ENCODE measurements at places on chromosomes 4 and X.

GRCh38 chr4:1819284-1819683 lies 26.2 kb downstream of the FGFR3 start:
- DNase-seq, result no peak

GRCh38 chrX:24169211-24169610 lies 19.7 kb downstream of the ZFX start:
- no peak for DNase-seq

- DNase-seq, result no peak
Measured at GRCh38 chr4:107050525-107051135, 14.5 kb upstream of the DKK2 start.

- no peak for DNase-seq
Measured at GRCh38 chr4:53365121-53365485, 758 bp downstream of the SCFD2 start.

DNA sequence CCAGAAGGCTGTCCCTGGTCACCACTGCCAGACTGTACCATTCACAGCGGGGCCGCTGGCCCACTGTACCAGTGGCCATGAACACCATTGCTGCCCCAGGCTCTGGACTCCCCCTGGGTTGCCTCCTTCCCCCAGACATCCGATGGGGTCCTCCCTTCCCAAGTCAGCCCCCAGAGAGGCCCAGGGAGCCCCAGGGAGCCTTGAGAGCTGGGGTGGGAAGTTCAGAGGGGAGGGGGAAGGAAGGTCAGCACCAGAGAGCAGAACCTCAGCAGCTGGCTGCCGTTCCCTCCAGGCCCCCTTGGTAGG lies 441 bp upstream of the ARHGAP4 start:
- DNase-seq, result no peak

DNA sequence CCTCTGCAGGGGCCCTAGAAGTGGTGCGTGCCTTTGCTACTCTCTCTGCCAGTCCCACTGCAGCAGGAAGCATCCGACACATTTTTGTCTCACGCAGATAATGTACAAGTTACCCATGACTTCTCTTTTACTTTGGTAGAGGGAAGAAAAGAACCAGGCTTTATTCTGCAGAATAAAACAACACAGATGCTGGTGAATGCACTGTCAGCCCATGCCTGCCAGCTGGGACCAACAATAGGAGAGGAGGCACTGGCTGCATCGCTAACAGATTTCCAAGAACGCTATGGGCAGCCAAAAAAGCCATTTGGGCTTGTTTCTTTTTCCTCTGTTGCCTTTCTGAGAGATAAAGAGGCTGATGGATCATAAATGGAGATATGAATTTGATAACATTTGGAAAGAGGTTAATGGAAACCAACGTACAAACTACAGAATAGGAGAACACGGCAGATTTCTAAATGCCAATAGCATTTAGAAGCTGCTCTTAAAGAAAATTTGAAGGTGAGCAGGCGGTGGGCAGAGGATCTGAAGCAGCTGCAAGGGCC lies 47.5 kb upstream of the IGFBP7 start:
- DNase-seq, result no peak

GRCh38 chrX:46244451-46244850 lies 300.8 kb downstream of the ZNF674 start:
- no peak for DNase-seq

DNA sequence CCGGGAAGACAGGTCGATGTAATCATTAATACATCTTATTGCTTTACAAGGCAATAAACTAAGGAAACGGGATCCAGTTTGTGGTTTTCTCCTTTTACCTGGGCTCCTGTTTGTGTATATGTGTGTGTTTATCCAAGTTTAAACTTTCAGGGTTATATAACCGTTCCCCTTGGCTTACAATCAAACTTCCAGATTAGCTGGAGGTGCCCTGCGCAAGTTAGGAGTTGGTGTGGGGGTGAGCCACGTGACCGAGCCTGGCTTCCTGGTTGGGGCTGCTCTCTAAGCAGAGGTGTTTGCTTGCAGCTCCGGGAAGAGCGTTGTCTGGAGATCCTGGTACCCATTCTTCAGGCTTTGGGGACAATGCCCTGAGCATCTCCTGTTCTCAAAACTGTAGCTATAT lies 129.2 kb downstream of the FHDC1 start:
- no peak for DNase-seq

DNA sequence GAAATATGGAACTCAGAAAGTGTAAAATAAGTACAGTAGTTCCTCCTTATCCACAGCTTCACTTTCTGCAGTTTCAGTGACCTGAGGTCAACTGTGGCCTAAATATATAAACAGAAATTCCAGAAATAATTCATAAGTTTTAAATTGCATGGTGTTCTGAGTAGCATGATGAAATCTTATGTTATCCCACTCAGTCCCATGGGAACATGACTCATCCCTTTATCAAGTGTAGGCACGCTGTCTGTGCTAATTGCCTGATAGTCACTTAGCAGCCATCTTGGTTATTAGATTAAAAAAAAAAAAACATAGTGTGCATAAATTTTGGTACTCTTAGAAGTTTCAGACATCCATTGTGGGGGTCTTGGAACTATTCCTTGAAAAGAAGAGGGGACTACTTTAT lies 983.4 kb upstream of the ADGRL3 start:
- no peak for DNase-seq

DNA sequence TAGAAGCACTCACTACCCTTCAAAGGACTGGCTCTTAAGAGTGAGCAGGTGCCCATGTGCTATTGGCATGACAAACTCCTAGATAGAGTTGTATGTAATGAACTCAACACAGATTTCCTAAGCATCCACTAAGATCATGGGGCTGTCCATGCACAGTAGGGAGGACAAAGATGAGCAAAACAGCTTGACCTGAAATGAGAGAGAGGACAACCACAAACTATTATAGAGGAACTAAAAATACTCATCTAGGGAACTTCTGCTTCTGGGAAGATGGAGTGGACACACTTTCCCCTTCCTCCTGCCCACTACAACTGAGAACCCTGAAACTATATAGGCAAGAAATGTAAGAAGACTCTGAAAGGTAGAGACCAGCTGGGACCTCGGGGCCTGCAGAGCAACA lies 20.8 kb upstream of the TMEM128 start:
- no peak for DNase-seq

DNA sequence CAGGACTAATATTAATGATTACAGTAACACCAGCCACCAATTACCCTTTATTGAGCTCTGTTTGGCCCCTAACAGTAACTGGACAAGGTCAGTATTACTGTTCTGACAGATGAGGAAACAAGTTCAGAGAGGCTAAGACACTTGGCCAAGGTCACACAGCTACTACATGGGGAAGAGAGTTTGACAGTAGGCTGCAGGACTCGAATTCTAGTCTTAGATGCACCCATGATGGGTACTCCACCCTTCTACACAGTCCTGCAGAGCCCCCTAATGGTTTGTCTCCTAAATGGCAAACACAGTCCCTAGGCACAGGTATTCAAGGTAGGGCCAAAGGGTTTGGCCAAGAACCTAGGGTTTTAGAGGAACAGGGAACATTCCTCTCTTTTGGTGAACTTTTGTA lies 93.9 kb downstream of the NSUN7 start:
- no peak for DNase-seq

DNA sequence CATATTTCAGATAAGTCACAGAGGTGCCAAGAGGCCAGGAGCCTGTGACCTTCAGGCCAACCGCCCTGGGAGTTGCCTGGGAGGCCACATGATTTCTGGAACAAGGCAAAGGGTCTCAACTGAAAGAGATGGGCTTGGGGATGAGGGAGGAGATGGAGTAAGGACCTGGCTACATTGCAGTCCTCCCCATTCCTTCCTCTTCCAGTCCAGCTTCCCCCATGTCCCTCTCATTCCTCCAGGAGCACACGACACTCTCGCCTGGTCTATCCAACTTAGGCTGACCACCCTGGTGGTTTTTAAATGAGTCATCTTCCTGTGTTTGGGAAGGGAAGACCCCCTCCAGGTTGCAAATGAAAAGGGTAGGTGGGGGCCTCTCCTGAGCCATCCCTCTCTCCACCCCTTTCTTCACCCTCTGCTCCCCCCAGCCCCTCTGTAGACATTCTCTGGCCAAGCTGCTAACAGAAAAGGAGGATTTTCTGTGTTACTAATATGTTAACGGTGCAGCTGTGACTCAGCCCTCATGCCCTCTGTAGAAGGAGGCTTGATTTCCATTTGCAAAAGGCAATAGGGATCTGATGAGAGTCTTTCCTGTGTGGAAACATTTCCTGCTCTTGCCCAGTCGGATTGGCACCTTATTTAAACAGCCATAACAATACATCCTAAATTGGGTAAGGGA lies 79.2 kb downstream of the RTL5 start:
- no peak for DNase-seq

- no peak for DNase-seq
Measured at GRCh38 chr4:7472442-7473013, 37.8 kb upstream of the PSAPL1 start.

GRCh38 chrX:41025926-41026701 lies 59.1 kb upstream of the USP9X start:
- DNase-seq, result no peak

DNA sequence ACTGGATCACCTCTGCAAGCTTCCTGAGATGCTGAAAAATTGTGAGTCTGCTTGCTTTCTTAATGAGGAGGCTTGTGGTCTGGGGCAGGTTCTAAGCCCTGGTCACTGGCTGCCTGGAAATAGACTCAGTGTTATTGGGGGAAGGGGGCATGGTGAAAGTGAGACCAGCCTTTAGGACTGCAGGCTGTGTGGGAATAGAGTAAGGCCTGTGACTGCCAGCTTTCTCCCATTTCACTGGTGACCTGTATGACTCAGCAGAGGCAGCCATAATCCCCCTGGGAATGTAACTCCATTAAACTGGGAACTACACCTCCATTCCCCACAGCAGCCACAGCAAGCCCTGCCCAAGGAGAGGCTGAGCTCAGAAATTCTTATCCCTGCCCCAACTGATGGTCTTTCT lies 55.9 kb upstream of the IL15 start:
- no peak for DNase-seq

- no peak for DNase-seq
Measured at GRCh38 chrX:129561453-129561852, 21.4 kb downstream of the OCRL start.

DNA sequence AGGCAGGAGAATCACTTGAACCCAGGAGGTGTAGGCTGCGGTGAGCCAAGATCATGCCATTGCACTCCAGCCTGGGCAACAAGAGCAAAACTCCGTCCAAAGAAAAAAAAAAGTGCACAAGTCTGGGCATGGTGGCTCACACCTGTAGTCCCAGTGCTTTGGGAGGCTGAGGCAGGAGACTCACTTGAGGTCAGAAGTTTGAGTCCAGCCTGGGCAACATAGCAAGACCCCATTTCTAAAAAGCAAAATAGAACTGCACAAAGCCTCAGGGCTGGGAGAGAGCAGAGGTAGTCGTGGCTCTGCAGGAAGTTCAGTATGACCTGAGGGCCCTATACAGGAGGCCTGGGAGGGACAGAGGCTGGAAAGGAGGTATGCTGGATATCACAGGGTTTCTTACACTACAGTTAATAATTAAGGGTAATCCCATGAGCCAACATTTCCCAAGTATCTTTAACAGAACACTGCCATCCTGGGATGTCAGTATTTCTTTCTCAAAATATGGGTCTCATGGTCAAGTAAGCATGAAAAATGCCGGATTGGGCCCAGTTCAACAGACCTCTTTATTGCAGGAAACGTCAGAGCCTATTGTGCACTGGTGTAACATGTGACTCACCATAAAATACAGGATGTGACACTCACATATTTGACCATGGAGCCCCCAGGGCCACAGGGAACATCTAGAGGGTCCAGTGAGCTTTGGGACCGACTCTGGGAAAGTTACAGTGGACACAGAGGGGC lies 37.8 kb downstream of the ACSL1 start:
- DNase-seq, result no peak

- no peak for DNase-seq
Measured at GRCh38 chr4:188110036-188110435, 633 bp upstream of the TRIML2 start.

- DNase-seq, result no peak
Measured at GRCh38 chr4:160353548-160353947, 1250.7 kb downstream of the RAPGEF2 start.

DNA sequence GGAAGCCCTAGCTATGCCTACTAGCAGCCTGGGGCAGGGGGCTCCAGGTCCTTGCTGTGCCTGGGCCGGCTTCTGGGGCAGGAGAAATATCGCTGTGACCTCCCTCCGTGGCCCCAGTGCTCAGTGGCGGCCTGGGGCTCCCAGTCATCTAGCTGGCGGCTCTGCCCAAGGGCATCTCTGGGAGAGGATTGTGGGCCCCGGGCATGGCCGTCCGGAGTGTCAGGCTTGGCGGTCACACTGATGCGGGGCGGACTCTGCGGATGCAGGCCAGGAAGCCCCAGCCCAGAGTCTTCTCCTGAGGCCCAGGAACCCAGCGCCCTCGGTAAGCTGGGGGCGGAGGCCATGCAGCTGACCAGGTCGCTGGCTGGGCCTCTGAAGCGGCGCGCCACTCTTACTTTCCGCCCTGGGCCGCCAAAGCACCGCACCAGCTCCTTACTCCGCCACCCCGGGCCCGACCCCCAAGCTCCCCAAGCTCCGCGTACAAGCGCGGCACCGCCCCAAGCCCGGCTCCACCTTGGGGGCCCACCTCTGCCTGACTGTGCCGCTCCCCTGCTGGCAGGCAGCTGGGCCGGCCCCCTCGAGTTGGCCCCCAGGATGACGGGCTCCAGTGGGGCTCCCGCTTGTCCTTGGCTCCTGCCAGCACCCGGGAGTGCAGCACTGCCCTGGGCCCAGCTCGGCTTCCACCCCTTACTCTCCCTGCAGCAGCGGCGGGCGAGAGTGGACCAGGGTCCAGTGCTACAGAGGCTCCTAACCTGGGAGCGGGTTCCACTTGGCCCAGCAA lies 720.0 kb downstream of the PCDH18 start:
- DNase-seq, result no peak

DNA sequence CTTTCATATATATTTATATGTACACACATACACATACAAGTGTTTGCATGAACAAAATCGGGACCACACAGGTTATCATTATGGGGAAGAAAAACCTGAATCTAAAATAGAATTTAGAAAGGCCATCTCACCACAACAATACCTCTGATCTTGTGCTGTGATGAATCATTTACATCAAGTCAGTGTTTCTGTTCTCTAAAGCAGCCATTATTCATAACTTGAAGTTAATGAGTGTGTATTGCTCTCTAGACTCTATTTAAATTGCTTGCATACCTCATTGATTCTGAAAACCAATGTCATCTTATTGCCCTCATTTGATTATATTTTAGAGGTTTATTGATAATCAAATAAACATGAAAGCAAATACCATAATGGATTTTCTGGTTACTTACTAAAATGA lies 71.6 kb downstream of the FAM114A1 start:
- DNase-seq, result no peak

GRCh38 chr4:2484993-2485392 lies 16.1 kb downstream of the RNF4 start:
- peak; percentile 27 for DNase-seq

GRCh38 chrX:15146515-15146914 lies 123.4 kb downstream of the ASB9 start:
- no peak for DNase-seq

DNA sequence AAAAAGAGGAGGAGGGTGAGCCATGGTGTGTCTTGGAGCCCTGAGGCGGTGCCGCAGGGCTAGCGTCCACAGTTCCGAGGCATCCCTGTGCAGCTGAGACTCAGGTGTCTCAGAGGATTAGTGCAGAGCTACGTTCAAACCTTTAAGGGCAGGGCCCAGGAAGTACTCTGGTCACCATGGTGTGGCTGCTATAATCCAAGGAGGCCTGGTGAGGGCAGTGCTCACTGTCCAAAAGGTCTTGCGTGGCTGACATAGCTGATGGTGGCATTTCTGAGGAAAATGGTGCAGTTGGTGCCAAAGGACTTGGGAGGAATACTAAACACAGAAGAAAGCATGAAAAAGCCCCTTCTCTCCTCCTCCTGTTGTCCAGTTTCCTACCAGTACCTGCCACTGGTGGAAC lies 146.9 kb downstream of the DCHS2 start:
- no peak for DNase-seq

All from stimulated activated CD8-positive, alpha-beta memory T cell treated with anti-CD3 and anti-CD28 coated beads, Interleukin-4, amount 100 ng/mL, for 1 hour (primary cell).